Activated naive CD8-positive, alpha-beta T cell treated with anti-CD3 and anti-CD28 coated beads, Interleukin-2, amount 50 U/mL, for 24 hours (primary cell): ENCODE measurements at places on chromosomes 2 and 18.

DNA sequence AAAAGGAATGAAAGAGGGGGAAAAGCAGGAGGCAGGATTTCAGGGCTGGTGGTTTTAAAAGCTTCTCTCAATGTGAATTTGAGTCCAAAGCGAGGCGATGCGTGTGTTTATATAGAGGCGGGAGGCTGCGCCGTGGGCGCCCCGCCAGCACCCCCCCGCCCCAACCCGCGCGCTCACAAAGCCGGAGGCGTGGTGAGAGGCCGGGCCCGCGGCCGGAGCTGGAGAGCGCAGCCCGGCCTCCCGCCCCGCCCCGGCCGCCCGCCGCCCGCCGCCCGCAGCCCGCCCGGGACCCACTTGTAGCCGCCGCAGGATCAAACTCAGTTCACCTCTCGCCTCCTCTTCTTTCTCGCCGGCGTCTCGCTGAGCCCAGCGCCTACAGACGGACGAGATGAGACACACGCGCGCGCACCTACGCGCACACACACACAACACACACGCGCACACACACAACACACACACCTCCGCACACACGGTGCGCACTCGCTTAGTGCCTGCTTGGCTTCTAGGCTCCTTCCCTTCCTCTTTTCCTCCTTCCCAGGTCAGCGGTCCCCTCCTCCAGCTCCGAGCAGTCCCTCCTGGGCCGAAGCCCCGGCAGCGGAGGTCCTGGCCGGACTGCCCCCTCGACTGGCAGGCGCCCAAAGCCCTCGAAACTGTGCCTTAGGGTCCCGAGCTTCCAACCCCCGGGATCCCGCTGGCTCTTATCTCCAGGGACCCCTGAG, 1.3 kb upstream of the CYP26B1 start:
- peak; percentile 17 for DNase-seq

GRCh38 chr2:177317857-177318256, 53.3 kb upstream of the NFE2L2 start:
- no peak for DNase-seq

- DNase-seq: no peak
Observed at GRCh38 chr2:232567721-232568120, 17.2 kb downstream of the EIF4E2 start.

- no peak for DNase-seq
Observed at GRCh38 chr2:109290887-109291643, 162.1 kb downstream of the SH3RF3 start.

DNA sequence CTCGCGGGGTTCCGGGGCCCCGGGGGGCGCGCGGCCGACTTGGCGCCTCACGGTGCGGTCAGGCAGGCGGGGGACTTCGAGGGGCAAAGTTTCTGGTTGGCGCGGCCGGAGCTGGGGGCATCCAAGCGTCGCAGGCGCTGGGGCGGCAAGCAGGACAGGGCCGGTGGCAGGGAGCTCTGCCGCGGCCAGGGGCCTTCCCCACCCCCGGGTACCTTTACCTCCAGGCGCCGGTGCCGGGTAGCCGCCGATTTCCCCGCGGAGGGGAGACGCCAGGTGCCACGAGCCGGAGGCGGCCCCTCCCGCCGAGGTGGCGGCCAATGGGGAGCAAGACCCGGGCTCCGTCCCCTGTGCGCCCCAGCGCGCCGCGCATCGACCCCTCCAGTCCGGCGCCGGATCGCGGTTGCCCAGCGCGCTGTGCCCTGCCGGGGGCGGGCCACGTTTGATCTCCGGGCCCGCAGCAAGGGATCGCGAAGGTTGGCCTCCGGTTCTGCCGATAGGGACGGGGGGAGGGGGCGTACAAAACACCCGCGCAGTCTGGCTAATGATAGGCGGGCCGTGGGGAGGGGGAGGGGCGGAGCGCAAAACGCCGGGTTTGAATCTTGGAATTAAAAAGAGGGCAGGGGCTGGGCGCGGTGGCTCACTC, at the start of gene ST8SIA5:
Gene ST8SIA5, minus strand, starts transcription at position 495 of the 643 bp plus-strand sequence. CDS start 545 bp downstream, outside the sequence.
- peak; percentile 12 for DNase-seq

- no peak for DNase-seq
Observed at GRCh38 chr18:11859903-11860407, 8.7 kb downstream of the CHMP1B start.

DNA sequence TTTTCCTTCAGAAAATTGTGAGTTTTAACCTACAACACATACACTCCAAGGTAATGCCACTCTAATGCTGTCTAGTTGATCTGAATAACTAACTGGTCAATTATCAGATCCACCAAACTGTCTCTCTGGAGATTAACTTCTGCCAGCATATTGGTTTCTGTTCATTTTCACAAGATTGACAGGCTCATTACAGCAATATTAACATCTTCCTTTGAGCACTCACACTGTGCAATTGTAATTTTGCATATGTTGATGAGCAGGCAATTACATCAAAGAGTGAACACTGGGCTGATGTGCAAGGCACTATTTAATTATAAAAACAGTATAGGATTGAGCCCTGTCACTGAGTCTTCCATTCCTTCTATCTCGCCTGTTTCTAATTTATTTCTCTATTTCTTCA, 197.3 kb downstream of the SLC8A1 start:
- no peak for DNase-seq

- DNase-seq: no peak
Observed at GRCh38 chr2:154402213-154402612, 296.3 kb upstream of the KCNJ3 start.

DNA sequence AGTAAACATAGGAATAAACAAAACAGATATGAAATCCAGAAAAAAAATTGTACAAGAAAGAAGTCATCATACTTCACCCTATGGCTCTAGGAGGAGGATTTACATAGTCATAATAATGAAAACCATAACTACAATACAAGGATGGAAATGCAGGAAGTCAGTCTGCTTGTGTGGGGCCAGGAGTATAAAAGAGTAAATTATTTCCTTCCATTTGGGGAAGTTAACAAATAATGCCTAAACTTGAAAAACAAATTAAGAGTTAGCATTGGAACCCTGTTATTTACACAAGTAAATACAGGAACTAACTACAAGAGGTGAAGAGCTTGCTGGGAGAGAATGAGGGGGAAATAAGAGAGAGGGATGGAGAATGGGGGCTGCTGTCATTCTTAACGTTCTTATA, 15.4 kb downstream of the TMEM163 start:
- no peak for DNase-seq

GRCh38 chr2:235501673-235502031, 7.8 kb downstream of the AGAP1 start:
- DNase-seq: no peak

DNA sequence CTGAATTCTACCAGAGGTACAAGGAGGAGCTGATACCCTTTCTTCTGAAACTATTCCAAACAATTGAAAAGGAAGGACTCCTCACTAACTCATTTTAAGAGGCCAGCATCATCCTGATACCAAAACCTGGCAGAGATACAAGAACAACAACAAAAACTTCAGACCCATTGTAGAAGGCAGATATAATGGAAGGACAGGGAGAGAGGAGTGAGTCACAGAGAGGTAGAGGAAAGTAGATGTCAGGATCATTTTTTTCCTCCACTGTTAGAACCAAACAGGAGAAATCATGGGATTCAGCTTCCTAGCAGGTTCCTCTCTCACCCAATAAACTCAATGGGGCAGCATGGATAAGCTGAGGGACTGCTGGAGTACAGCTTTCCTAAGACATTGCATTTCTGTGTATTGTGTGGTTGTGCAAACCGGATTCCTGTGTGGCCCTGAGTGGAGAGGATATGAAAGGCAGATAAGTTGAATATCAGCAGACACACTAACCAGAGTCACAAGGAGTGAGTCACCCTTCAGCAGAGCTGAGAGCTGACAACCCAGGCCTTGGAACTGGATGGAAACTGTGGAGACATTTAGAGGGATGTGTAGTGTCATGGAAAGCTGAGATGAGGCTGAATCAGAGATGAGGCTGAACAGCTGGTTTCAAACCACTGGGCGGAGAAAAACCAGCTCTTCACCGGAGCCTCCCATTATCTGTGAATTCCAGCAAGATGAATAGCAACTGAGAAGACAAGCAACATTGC, 60.9 kb upstream of the MMADHC start:
- no peak for DNase-seq

DNA sequence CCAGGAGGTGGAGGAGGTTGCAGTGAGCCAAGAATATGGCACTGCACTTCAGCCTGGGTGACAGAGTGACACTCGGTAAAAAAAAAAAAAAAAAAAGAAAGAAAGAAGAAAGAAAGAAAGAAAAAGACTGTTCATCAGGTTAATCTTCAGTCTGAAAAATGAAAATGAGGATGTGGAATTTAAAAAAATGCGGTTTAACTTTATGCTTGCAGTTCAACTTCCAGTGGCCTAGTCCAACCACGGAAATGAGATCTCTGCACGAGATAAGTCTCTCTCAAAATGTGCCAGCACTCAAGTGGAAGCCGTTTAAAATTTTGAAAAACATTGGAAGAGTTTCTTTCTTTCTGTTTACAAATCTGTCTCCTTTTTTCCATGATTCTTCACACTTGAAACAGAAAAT, 112.1 kb downstream of the DOCK10 start:
- DNase-seq: no peak

DNA sequence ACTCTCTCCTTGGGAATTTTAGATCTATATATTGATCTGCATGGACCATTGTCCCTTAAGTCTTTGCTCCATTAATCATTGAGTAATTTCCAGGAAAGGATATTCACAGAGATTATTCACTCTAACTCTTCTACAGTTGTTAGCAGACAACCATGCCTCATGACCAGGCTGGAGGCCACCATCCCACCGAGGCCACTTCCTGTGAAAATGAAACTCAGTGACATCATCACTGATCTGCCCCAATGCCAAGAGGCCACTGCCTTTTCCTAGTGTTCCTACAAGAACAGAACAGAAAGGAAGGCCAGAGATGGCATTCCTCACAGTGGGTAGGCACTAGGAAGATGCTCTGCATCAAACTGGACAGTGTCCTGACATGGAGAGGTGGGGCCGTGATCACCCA, 161.3 kb downstream of the DTNA start:
- DNase-seq: no peak

GRCh38 chr2:143150287-143150686, 21.1 kb downstream of the ARHGAP15 start:
- no peak for DNase-seq

DNA sequence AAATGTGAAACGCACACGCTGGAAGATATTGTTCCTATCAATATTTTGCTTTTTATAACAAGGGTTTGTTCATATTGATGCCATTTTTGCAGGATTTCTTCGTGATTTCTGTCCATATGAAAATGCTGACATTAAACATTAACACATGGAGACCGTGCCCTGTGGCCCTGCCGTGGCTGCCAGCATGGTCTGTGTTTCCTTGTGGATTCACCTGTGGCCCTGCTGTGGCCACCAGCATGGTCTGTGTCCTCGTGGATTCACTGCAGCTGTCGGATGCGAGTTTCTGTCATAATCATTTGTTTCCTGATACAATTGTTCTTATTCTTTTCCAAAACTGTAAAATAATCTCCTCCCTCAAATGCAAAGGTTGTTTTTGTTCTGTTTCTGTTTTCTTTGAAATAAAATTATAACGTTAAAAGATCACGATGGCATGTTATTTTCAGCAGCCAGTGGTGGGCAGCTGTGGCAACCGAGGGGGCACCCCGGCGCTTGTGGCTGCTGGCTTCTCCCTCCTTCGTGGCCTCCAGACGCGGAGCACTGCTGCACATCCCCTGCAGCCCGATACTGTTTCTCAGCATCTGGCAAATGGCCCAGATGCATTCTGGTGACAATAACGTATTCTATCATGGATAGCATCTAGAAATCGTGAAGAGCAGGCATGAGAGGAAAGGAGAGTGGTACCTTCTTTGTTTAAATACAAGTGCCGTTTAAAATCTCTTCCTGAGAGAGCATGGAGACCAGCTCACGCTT, 143.5 kb downstream of the PTGR3 start:
- DNase-seq: no peak

DNA sequence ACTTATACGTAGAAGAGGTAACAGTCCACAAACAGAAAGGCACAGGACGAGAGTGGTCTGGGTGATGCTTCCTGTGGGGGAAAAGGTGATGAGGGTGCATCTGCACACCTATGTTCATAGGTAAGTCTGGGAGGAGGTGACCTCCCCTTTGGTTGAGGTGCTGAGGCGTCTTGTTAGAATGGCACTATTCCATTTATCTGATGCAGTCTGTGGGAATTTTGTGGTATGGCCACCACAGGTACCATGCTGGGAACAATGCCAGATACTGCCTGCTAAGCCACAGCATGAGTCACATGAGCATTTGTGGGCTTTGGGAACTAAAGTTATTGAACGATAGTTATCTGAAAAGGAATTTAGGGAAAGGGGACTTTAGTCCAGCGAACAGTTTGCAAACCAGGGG, 27.9 kb downstream of the IL37 start:
- DNase-seq: no peak

GRCh38 chr18:29737620-29738019, 1304.9 kb downstream of the DSC3 start:
- DNase-seq: no peak

GRCh38 chr18:79522451-79523205, 126.9 kb downstream of the NFATC1 start:
- peak; percentile 77 for DNase-seq

DNA sequence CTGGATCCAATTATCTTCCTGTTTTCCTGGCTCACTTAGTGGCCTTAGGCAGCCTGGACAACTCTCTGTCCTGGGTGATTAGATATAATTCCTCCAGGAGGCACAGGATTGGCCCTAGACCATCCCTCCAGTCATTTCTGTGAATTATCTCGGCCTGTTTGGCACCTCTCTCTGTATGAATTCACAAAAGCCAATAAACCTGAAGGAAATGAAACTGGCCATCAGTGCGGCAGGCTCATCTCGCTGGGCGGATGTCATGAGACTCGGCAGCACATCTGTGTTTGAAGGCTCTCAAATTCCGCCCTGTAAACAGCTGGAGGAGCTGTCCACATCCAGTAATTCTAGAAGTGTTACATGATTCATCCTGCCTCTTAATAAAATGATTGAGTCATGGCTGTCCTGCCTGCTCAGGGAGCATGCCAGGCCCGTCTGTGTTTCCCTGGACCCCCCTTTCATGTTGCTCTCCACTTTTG, 38.6 kb downstream of the ACOXL start:
- DNase-seq: no peak

DNA sequence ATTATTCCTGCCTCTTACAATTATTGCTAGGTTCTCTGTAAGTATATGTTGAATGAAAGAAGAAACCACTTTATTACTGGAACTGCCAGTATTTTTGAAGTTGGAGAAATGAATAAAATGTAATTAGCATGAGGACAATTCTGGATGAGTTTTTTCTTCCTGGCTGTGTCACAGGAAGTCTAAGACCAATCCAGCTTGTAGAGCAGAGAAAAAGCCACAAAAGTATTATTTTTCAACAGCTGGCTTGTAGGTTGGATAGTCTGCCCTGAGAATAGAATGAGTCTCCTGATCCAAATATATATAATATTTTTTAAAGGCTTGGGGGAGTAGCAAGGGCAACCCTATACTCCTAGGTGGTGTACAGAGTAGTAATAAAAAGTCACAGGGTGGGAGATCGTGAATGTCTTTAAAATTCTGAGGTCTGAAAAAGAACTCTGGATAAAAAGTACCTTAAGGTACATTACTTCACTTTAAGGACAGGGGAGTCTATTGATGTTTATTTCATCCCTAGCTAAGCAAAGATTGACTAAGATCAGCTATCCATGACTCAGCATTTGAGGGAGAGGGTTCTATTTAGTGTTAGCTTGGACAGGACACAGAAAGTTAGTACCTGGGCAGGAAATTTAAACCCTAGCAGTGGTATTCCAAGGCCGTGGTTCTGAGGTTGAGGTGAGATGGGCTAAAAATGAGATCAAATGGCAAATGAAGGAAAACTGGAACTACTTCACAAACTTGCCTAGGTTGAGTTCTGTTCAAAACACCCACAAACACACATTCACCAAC, 31.7 kb downstream of the SLC40A1 start:
- no peak for DNase-seq

GRCh38 chr2:74416778-74417177, 4.6 kb downstream of the C2orf81 start:
- DNase-seq: no peak
